Panc1 (cell line): ENCODE measurements at places on chromosomes 11 and 22. TPM values are rescaled to one million over a fixed set of nuclear protein-coding genes. Genes with fewer than 3 reads are reported as not detected.

DNA sequence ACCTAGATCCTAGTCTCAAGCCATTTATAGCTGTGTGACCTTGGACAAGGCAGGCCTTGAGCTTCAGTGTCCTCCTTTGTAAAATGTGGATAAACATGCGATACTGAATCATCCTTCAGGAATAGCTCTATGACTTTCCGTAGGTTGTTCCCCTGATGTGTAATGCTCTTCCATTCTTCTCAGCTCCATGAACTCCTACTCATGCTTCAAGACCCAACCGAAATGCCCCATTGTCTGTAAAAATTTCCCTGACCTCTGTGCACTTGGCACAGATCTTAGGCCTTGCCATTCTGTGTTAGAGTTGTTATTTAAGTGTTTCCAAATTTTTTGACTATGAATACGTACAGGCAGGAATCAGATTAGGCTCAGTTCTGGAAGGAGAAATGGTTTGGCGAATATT is 3.3 kb upstream of the BEST1 start:
- H3K36me3 ChIP-seq: no peaks in the 10 kb centered on the region
- no peak for DNase-seq
- no peak overlapping the region for H3K27ac ChIP-seq
- 0 out of 2 replicates have a peak, but pooled peaks cover 4% of the 10 kb centered on the region for H3K4me1 ChIP-seq
- no peak overlapping the region for H3K4me3 ChIP-seq
- no peaks in the 10 kb centered on the region; the same call in 1 of the 2 replicates for H3K27me3 ChIP-seq

GAB2 gene
- 10.0 TPM for total RNA-seq

GRCh38 chr11:60927061-60927592 is 2.9 kb downstream of the TMEM132A start:
- H3K4me1 ChIP-seq: peaks cover 18% of the 10 kb centered on the region
- no peaks in the 10 kb centered on the region; the same call in 1 of the 2 replicates for H3K36me3 ChIP-seq
- no peak overlapping the region for H3K4me3 ChIP-seq
- H3K27me3 ChIP-seq: no peaks in the 10 kb centered on the region
- no peak overlapping the region for H3K27ac ChIP-seq
- DNase-seq: no peak

- H3K27ac ChIP-seq: no peak overlapping the region
- H3K27me3 ChIP-seq: no peaks in the 10 kb centered on the region
- DNase-seq: no peak
- no peak overlapping the region for H3K4me3 ChIP-seq
- H3K36me3 ChIP-seq: no peaks in the 10 kb centered on the region
Observed at GRCh38 chr22:41028841-41029240, 63.6 kb upstream of the EP300 start.

DNA sequence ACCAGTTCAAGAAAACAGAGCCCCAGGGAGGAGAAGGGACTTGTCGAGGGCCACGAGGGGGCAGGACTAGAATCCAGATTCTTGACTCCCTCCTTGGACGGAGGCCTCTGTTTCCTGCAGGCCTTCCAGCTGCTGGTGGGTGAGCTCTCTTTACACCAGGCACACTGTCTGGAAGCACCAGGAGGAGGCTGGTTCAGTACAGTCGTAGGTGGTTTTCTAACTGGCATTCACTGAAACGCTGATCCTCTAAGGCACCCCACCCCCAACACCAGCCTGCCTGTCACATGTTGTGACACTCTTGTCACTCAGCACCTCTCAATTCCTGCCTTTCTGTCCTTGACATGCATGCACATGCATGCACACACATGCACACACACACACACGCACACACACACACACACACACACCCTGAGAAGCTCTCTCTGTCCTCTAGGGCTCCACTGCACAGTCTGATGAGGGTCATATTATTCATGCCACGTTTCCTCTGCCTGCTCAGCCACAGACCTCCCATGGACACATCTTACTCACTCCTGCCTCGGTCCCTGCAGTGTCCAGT is 751 bp downstream of the MS4A10 start:
- H3K4me3 ChIP-seq: no peak overlapping the region
- H3K36me3 ChIP-seq: no peaks in the 10 kb centered on the region
- H3K4me1 ChIP-seq: no peaks in the 10 kb centered on the region
- DNase-seq: no peak

DNA sequence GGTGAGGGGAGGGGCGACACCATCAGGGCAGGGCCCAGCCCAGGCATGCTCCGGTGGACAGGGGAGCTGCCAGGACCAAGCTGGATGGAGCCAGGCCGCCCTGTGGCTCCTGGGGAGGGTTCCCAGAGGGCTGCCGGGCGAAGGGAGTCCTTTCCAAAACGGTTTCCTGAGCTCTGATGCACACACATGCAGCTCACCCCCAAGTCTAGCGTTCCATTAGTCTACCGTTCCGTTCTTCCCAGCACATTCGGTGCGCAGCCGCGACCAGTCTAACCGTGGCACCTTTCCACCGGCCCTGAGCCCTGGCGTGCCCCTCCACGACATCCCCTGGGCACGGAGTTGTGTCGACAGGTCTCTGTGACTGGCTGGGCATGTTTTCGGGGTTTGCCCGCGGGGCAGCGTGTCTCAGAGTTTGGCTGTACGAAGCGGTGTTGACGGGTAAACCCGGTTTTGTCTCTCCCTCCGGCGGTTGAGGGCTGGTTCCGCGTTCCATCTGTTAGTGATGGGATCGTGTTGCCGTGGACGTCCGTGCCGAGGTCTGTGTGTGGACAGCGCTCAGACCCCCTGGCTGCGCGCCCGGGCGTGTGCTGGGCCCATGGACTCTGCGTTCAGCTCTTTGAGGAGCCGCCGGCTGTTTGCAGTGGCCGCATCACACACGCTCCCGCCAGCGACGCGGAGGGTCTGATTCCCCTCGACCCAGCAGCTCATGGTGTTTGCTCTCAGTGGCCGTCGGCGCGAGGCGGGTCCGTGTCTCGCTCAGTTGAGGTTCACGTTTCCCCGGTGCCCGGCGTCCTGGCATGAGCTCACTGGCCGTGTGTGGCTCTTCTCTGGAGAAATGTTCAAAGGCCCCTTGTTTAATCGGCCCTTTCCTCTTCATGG is 121.2 kb downstream of the IGLL1 start:
- no peak overlapping the region for H3K4me3 ChIP-seq
- no peaks in the 10 kb centered on the region for H3K4me1 ChIP-seq
- no peaks in the 10 kb centered on the region for H3K27me3 ChIP-seq
- DNase-seq: no peak

DNA sequence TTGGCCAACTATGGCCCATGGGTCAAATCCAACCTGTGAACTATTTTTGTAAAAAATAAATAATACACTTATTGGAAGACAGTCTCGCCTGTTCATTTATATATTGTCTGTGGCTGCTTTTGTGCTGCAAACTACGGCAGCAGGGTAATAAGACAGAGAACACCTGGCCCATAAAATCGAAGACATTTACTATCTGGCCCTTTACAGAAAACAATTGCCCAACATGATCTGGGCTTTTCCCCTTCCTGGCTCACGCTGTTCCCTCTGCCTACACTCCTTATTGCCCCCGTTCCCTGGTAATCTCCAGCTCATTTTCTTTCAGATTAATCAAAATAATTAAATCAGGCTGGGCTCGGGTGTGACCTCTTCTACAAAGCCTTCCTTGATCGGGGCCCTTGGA is 5.6 kb downstream of the PLAAT2 start:
- H3K4me3 ChIP-seq: no peak overlapping the region
- H3K36me3 ChIP-seq: no peaks in the 10 kb centered on the region
- H3K27me3 ChIP-seq: no peaks in the 10 kb centered on the region
- no peak for DNase-seq
- H3K4me1 ChIP-seq: no peaks in the 10 kb centered on the region
- no peak overlapping the region for H3K27ac ChIP-seq

DNA sequence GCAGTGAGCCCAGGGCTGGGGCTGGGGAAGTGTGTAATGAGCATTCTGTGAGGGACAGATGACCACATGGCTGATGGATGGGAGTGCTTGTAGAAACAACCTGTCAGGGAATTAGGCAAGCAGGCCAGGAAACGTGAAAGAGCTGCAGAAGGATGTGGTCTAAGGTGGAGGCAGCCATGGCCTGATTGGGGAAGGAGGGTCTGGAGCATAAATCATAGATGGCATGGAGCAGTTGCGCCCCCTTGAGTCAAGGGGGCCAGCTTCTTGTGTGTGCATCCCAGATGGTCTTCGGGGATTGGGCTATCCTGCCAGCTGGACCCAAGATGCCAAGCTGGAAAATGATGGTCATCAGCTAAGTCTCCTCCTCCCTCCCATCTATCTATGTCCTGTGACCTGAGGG is 119.4 kb upstream of the CLPB start:
- H3K27me3 ChIP-seq: peaks cover 21% of the 10 kb centered on the region
- no peaks in the 10 kb centered on the region for H3K4me1 ChIP-seq
- H3K4me3 ChIP-seq: no peak overlapping the region
- H3K27ac ChIP-seq: no peak overlapping the region

- no peaks in the 10 kb centered on the region for H3K27me3 ChIP-seq
- H3K4me3 ChIP-seq: no peak overlapping the region
- no peaks in the 10 kb centered on the region for H3K36me3 ChIP-seq
- DNase-seq: no peak
- H3K4me1 ChIP-seq: no peaks in the 10 kb centered on the region
Observed at GRCh38 chr11:22715971-22716370, 49.6 kb downstream of the GAS2 start.

DNA sequence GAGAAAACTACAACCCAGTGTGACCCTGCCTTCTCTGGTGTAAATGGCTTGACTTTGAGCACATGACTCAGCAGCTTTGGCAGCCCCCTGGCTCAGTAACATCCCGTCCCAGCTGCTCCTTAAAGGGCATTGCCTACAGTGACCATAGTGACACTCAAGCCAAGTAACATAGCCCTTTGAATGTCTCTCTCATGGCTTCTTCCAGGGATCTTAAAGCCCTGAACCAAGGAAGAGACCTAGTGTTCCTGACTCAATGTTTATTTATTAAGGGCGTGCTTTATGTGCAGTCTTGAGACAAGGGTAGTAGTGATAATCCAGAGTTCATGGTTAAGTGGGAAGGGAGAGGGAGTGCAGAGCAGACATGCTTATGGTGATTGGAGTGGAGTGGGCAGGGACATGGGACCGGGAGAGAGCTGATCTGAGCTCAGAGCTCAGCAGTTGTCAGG is 125.7 kb downstream of the PARVA start:
- no peak overlapping the region for H3K4me3 ChIP-seq
- no peaks in the 10 kb centered on the region for H3K36me3 ChIP-seq
- no peaks in the 10 kb centered on the region for H3K27me3 ChIP-seq
- no peaks in the 10 kb centered on the region for H3K4me1 ChIP-seq
- no peak overlapping the region for H3K27ac ChIP-seq
- no peak for DNase-seq

DNA sequence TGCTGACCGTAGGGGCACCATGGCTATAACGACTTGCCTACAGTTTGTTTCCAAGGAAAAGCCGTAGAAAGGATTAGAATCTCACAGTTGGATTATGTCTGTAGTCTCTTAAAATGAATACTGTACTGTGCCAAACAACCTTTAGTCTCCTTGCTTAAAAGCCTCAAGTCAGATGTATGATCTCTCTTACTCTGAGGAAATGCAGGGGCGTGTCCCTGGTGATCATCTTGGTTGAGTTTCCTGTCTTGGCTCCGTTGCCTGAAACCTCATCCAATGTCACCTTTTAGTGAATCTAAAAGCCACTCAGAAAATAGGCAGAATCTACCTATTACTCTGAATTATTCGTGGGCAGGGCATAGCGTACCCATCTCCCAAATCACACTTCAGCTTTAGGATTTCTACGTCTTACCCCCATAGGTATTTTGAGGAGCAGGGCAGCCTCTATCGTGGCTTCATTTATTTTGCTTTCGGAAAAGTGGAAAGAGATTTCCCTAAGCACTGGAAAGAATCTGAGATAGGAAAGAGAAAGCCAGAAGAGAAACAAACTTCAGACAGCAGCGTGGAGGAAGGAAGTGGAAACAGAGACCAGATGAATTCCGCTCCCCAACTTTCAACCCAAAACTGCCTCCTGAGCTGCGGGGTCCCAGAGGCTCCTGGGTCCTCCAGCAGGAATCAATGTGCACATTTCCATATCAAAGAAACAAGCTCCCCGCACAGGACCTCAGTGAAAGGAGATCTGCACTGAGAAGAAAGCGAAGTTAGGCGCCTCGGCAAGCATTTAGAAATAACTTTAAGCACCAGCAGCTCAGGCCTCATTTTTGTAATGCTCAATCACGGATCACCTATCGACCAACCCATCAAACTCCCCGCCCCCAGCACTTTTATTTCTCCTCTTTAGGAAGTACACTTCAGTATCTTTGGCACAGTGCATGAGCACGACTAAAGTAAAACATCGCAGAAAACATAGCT is 245.8 kb downstream of the ETS1 start:
- no peak overlapping the region for H3K27ac ChIP-seq
- no peak overlapping the region for H3K4me3 ChIP-seq
- no peaks in the 10 kb centered on the region for H3K36me3 ChIP-seq
- no peak for DNase-seq
- H3K27me3 ChIP-seq: no peaks in the 10 kb centered on the region

- no peaks in the 10 kb centered on the region for H3K27me3 ChIP-seq
- no peak overlapping the region for H3K4me3 ChIP-seq
- no peak for DNase-seq
- peaks cover 69% of the 10 kb centered on the region for H3K4me1 ChIP-seq
- H3K27ac ChIP-seq: peak overlapping the region; percentile 36
Observed at GRCh38 chr11:118411530-118411929, 10.1 kb downstream of the ATP5MG start.

DNA sequence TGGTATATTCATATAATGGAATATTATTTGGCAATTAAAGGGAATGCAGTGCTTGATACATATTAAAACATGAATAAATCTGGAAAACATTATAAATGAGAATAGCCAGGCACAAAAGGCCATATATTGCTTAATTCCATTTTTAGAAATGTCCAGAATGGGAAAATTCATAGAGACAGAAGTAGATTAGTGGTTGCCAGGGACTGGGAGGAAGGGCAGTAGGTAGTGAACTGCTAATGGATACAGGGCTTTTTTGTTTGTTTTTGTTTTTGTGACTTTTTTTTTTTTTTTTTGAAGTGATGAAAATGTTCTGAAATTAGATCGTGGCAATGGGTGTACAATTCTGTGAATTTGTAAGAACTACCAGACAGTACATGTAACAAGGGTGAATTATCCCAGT is 86.1 kb downstream of the YAP1 start:
- H3K4me3 ChIP-seq: no peak overlapping the region
- H3K4me1 ChIP-seq: peaks cover 13% of the 10 kb centered on the region
- H3K36me3 ChIP-seq: no peaks in the 10 kb centered on the region
- H3K27ac ChIP-seq: no peak overlapping the region

GRCh38 chr11:107696140-107696539 is 15.7 kb downstream of the SLN start:
- DNase-seq: peak; percentile 84
- no peak overlapping the region for H3K4me3 ChIP-seq
- H3K27me3 ChIP-seq: no peaks in the 10 kb centered on the region
- no peaks in the 10 kb centered on the region for H3K36me3 ChIP-seq

NXPE1 gene
- total RNA-seq: not detected

GRCh38 chr11:114115451-114115928 is 56.0 kb downstream of the ZBTB16 start:
- no peak for DNase-seq
- no peaks in the 10 kb centered on the region for H3K4me1 ChIP-seq
- peaks cover 40% of the 10 kb centered on the region for H3K27me3 ChIP-seq

GRCh38 chr11:88178191-88178590 is 2.9 kb upstream of the RAB38 start:
- no peak overlapping the region for H3K27ac ChIP-seq
- no peaks in the 10 kb centered on the region for H3K4me1 ChIP-seq
- H3K4me3 ChIP-seq: no peak overlapping the region
- DNase-seq: no peak
- H3K27me3 ChIP-seq: peaks cover 3% of the 10 kb centered on the region
- peaks cover 3% of the 10 kb centered on the region for H3K36me3 ChIP-seq

- H3K36me3 ChIP-seq: no peaks in the 10 kb centered on the region
- no peak for DNase-seq
- no peak overlapping the region for H3K27ac ChIP-seq
- no peak overlapping the region for H3K4me3 ChIP-seq
- no peaks in the 10 kb centered on the region for H3K27me3 ChIP-seq
Observed at GRCh38 chr11:20238712-20239111, 78.4 kb upstream of the DBX1 start.

NPTXR gene
- 32.6 TPM for total RNA-seq
